ENCODE measurements at places on chromosomes 16 and 17.

- no peak for DNase-seq
Measured at GRCh38 chr16:54493061-54493460, 206.5 kb upstream of the IRX3 start.

DNA sequence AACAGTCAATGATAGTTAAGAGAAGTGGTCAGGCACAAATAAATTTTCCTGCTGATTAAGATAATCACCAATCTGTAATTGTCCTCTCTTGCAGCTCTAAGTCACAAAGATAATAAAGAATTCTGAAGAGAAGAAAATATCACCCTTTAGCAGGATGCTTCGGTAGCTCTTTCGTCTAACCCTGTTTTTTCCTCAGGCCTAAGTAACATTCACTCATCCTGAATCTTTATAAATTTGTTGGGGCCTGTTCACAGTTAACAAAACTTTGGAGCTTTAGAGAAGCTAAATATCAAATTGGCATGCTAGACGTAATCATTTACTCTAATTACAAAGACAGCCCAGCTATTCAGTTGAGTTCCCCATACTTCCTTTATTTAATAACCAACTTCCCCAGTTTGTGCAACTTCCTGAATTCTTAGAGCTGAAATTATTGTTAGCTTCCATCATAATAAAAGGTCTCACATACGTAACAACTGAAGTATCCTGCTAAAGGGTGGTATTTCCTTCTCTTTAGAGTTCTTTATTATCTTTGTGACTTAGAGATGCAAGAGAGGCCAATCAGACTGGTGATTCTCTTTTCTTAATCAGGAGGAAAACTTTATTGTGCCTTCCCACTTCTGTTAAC lies 118.6 kb downstream of the TANGO6 start:
- no peak for DNase-seq

DNA sequence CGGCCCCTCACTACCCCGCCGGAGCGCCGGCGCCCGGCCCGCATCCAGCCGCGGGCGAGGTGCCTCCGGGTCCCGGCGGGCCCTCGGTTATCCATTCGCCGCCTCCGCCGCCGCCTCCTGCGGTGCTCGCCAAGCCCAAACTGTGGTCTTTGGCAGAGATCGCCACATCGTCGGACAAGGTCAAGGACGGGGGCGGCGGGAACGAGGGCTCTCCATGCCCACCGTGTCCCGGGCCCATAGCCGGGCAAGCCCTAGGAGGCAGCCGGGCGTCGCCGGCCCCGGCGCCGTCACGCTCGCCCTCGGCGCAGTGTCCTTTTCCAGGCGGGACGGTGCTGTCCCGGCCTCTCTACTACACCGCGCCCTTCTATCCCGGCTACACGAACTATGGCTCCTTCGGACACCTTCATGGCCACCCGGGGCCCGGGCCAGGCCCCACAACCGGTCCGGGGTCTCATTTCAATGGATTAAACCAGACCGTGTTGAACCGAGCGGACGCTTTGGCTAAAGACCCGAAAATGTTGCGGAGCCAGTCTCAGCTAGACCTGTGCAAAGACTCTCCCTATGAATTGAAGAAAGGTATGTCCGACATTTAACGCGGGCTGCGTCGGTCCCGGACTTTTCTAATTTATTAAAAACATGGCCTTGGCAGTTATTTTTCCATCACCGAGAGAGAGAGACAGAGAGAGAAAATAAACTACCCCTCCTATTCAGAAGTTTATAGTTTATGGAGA lies 2.8 kb downstream of the IRX5 start:
- DNase-seq, result no peak

DNA sequence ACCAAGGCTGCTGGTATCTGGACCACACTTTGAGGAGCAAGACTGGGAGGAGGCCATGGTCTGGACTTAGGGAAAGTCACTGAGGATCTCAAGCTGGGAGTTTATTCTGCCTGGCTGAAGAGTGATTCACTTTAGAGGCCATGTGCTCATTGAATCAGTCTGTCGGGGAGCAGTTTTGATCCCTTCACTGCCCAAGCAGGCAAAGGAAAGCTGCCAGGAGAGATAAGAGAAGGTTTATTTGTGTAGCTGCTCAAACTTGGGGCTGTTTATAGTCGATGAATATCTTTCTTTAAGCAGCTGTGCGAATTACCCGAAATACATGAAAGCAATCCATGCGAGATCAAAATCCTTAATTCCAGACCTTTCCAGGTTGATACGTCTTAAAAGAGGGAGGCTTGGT lies 544.4 kb upstream of the EEF2KMT start:
- DNase-seq, result no peak

GRCh38 chr17:82229698-82230608 lies 1.1 kb downstream of the SLC16A3 start:
- DNase-seq, result no peak

- DNase-seq, result no peak
Measured at GRCh38 chr17:71187145-71187878, 933.5 kb upstream of the SOX9 start.

- DNase-seq, result peak; percentile 12
Measured at GRCh38 chr17:35612924-35613521, 25.9 kb downstream of the AP2B1 start.

GRCh38 chr16:4293822-4294457 lies 21.1 kb upstream of the TFAP4 start:
- no peak for DNase-seq

DNA sequence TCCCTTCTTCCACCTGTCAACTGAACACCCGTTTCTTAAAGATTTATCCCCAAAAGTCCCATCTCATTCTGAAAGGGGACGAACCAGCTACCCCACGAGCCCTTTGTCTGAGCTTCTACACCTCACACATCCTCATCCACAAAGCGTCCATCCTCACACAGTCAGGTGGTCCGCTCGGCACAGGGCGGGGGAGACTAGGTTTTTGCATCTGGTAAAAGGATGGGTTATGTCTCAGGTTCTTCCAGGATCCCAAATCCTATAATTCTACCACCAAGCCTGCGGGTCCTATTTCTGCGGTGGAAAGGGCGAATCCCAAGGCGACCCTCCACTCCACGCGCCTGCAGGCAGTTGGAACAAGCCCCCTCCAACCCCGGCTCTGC lies 458 bp downstream of the GFOD2 start:
- no peak for DNase-seq

- DNase-seq, result no peak
Measured at GRCh38 chr16:28932339-28933141, 769 bp downstream of the CD19 start.

DNA sequence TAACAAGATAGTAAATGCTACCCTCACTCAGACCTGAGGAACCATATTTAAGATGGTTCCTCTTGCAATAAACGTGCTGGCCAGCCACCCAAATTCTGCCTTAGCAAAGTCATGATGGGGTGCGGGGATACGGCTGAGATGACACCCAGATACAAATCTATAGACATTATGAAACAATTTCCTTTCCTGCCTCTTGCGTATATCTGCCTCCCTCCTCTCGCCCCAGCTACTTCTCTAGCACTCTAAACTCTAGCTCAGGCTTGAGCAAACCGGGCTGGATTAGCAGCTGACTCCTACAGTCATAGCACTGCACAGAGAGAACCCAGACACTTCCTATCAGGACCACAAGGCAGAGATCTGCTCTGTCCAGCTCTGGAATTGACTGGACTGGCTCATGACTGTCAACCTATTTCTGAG lies 22.3 kb downstream of the CD300LF start:
- no peak for DNase-seq

DNA sequence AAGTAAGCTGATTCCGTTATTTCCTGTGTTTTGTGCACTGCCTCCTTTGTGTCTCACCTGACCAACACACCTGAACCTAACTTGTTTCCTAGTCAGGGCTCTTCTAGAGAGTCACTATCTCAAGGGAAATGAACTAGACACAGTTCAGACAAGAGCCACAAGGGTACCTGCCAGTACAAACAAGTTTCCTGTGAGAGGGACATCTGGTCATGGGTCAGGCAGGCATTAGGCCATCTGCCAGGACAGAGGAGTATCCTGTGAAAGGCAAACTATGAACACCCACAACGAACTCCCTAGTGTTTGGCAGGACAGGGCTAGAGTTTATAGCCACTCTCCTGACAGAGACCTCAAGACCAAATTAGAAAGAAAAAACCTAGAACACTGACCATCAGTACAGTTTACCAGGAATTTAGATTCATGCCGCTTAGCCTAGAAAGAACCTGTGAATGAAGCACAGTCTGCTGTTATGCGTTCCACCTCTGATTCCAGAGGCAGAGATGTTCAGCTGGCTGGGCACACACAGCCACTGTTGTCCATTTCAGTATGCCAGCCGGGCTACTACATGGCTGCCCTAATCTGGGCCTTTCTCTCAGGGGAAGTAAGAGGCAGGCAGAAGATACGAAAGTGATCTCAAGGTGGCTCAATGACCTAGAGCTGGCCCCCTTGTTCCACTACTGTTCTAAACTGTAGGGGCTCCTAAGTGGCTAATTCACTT lies 20.7 kb upstream of the GLG1 start:
- DNase-seq, result no peak

DNA sequence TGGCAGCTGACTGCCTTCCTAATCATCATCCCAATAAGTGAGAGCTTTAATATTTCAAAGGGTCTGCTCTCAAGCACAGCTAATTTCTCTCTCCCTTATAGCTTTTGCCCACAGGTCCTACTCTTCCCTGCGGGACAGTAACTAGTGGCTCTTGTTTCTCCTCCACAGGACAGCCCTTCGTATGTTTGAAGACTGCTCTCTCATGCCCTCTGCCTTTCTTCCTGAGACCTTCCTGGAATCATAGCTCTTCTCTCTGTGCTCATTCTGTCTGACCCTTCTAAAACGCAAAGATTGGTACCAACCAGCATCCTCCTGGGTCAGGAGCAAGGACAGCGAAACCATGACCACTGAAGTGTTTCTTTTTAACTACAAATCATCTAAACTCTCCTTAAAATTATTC lies 168.9 kb downstream of the GRIN2A start:
- DNase-seq, result no peak

- no peak for DNase-seq
Measured at GRCh38 chr16:65314627-65315008, 192.8 kb upstream of the CDH11 start.

DNA sequence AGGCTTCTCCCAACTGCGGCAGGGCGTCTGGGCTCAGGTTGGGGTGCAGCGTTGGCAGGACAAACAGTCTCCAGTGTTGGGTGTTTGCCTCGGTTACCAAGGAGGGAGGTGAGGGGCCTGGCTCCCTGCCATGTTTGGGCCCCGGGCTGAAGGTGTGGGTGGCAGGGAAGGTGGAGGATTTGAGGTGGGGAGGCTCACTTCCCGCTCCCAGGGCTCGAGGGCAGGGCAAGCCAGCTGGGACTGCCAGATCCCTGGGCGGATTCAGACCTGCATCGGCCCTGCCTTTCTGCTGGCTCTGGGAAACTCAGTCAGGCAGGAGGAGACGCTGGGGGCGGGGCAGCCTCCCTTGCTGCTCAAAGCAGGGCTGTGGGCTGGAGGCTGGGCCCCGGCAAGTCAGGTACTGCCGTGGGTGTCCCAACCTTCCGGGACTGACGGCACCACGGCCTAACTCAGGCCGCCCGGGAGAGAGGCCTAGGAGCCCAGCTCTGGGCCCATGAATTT lies 31.3 kb upstream of the KRT17 start:
- DNase-seq, result no peak

- no peak for DNase-seq
Measured at GRCh38 chr16:73891129-73891542, 405.5 kb upstream of the PSMD7 start.

DNA sequence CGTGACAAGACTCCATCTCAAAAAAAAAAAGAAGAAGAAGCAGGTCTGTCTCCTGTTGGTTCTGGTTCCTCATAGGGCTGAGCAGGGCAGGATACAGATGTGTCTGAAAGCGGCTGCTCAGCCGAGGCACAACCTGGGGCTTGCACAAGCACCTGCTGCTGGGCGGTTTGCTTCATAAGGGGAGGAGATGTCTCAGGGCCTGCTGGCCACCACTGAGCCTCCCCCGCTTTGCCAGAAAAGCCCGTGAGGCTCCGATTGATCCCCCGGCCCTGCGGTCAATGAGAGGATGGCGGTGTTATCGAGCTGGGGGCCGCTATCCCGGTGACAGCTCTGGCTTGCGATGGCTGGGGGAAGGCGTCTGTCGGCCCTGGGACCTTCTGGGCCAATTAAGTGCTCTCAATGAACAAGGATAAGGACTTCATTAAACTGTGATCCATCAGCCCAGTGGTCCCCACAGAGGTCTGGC lies 162.0 kb downstream of the SDK2 start:
- DNase-seq, result no peak

- no peak for DNase-seq
Measured at GRCh38 chr17:41529491-41529915, 1.4 kb upstream of the KRT19 start.

- no peak for DNase-seq
Measured at GRCh38 chr16:78513838-78514237, 414.4 kb downstream of the WWOX start.

DNA sequence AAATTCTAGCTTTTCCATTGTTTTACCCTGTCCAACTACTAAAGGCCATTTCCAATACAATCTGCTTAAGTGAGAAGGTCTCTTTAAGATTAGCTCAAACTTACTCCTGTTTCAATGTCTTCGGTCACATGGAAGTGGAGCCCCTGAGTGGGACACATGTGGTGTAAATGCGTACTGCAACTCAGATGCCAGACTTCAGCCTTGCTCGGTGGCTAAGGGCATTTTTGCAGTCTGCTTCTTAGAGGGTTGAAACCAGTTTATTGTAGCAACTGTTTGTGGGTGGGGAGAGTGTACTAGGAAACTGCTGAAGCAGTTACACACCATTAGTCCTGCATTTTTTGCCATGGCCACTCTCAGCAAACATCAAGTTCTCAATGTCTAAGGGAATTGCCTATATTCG lies 140.6 kb downstream of the PARN start:
- DNase-seq, result peak; percentile 37

- DNase-seq, result no peak
Measured at GRCh38 chr16:81564421-81564911, 119.9 kb downstream of the CMIP start.

DNA sequence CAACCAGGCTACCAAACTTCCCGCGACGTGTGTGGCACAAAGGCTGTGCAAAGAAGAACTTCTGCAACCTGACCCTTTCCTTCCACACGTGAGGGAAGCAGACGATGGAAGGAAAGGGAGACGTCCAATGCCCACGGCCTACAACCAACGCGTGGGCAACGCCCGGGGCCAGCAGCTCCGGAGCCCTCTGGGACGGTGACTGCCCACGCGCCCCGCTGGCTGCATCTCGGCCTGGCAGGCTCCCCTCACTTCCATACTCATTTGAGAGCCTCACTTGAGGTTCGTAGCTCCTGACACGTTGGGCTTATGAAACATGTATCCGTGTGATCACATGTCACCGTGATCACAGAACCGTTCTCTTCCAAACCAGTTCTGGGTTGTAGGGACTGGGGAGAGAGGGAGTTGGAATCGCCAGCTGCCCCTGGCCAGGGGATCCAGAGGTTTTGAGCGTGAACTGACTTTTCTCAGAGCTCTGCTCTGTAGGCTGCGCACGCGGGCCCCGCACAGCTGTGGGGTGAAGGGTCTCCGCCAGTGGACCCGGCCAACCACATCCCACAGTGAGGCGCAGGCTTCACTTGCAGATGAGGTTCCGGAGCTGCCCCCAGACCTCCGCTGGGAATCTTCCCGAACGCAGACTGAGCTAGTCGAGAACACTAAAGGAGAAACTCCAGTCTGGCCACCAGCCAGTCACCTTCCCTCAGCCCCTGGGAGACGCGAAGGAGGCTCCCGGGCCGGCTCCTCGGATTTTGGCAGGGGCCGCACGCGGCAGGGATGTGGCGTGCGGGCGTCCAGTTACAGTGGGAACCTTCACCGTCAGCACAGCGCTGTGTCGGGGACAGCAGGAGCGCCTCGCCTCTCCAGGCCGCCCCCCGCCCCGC lies 1.0 kb downstream of the LMF1 start:
- no peak for DNase-seq
